ENCODE measurements at places on chromosomes 13 and 19.
A peak's percentile ranks its signal among the peaks of the same experiment; 100 is the strongest.

DNA sequence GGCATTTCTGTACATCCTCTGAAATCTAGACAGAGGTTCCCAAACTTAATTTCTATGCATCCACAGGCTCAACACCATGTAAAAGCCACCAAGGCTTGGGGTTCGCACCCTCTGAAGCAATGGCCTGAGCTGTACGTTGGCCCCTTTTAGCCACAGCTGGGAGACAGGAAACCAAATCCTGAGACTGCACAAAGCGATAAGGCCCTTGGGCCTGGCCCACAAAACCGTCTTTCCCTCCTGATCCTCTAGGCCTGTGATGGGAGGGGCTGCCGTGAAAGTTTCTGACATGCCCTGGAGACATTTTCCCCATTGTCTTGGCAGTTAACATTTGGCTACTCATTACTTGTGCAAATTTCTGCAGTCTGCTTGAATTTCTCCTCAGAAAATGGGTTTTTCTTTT lies 766.4 kb downstream of the GPC5 start:
- DNase-seq = no peak

- DNase-seq = no peak
These were observed 17.6 kb downstream of the VSTM2B start for GRCh38 chr19:29543381-29543780.

GRCh38 chr13:50344717-50345116 lies 329.5 kb downstream of the KCNRG start:
- peak; percentile 76 for DNase-seq

DNA sequence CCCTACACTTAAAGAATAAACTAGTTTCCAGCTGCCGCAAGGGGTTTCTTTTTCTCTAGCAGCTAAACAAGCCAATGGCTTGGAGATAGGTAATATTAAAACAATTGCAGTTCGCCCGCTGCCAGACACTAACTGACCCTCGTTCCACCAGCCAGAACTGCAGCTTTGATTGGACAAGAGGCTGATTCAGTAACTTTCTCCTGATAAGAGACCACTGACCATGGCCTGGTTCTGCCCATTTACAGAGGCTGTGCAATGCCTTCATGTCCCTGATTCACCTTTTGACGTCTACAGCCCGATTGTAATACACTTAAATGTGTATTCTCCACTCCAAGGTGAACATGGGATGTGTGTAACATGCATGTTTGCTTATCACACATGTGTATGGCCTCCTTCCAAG lies 12.8 kb upstream of the C19orf12 start:
- DNase-seq = no peak

DNA sequence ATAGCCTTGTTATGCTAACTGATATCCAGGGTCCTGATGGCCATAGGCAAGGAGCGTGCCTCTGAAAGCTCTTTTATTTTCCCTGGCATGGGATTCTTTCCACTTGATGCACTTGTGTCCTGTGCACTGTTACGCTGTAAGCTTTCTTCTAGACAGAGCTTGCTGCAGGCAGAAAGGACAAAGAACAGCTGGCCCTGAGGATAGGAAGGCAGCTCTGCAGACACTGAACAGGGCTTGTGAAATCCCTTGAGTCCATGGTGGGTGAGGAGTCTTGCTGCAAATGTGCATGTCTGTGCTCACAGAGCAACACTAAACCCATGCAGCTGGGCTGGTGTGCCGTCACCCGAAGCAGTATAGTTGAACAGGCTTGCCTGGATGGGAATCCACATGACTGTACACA lies 126.6 kb downstream of the AKAP11 start:
- DNase-seq = no peak

GRCh38 chr19:1796395-1797142 lies 15.5 kb downstream of the ATP8B3 start:
- DNase-seq = no peak

GRCh38 chr19:30464162-30464561 lies 92.0 kb downstream of the ZNF536 start:
- no peak for DNase-seq

DNA sequence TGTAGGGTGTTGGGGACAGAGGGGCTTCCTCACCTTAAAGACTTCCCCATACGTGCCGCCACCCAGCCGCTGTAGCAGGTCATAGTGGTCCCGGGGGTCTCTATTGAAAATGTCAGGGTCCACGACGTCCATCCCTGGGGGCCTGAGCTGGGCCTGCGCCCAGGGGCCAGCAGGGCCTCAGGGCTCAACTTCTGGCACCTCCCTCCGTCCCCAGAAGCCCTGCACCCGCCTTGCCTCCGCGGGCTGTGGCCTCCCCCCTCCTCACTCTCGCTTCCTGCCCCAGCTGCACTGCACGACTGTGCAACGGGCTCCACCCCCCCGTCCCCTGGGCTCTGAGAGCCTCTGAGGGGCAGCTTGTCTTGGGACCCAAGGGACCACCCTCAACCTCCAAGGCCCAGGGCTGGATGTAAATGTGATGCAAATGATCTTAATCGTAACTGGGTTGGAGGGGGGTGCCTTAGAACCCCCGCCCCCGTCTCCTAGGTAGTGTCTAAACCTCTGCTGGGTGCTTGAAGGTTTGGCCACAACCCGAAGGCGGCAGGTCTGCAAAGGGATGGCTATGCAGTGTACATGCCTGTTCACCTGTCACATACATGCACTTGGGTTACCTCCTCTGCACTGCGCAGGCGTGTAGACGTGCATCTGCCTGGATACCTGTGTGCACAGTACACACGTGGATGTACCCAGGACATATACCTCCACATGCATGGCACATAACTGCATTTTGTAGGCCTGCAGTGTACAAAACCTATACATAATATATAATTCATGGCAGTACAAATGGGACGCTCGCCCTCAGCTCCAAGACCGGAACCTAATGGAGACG lies at the start of gene MAP4K1:
MAP4K1 (minus strand) TSS at position 190 of the 826 bp plus-strand sequence; CDS start at position 132, 58 bp downstream.
- DNase-seq = no peak

DNA sequence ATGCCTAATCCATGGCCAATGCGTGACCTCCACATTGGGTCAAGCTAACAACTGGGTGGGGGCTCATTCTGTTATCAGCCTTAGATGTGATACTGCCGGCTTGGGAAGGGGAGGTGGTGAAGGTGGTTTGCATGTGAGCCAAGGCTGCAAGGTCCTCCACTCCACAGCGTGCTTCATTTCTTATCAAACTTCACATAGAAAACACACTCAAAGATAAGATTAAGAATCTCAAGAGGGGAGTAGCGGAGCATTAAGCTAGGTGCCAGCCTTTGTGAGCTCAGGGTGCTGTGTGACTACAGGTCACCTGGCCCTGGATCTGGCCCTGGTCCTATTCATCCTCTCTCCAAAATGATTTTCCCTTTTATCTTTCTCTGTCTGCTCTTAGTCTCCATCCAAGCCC lies 13.3 kb upstream of the ARGLU1 start:
- DNase-seq = no peak

GRCh38 chr13:113777311-113778260 lies 18.6 kb downstream of the TMEM255B start:
- no peak for DNase-seq

- no peak for DNase-seq
These were observed 353.2 kb downstream of the DNAJC15 start for GRCh38 chr13:43376596-43376995.

- no peak for DNase-seq
These were observed 1426.4 kb downstream of the PCDH9 start for GRCh38 chr13:65803530-65804392.

DNA sequence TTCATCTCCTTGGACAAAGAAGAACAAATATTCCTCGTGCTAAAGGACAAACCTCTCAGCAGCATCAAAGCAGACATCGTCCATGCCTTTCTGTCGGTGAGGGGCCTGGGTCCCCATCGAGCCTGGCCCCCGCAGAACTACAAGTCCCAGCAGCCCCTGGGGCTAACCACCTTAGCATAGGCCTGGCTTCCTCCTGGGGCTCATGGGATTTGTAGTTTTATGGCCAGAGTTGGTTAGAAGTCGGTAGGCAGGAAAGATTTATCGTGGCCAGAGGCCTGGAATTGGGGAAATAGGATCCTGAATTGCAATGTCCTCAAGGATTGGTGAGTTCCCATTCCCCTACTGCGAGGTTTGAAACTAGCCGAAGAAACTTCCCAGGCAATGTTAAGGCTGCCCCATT lies 19.6 kb downstream of the TMEM150B start:
- DNase-seq = no peak

DNA sequence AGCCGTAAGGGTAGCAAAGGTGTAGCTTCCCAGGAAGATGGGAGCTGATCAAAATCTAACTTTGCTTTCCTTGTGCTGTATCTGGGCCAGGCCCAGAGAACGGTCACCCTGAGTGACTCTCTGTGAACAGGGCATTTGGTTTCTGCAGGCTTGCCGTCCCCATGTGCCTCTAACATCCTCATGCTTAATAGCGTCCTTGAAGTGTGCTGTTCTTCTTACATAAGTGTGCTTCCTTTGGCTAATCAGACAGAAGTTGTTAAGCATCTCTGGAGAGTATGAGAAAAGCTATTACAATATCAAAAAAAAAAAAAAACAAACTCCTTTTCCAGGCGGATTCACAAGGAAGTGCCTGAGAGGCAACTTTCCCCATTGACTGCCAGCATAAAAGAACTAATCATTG lies 503.7 kb downstream of the DIAPH3 start:
- no peak for DNase-seq

DNA sequence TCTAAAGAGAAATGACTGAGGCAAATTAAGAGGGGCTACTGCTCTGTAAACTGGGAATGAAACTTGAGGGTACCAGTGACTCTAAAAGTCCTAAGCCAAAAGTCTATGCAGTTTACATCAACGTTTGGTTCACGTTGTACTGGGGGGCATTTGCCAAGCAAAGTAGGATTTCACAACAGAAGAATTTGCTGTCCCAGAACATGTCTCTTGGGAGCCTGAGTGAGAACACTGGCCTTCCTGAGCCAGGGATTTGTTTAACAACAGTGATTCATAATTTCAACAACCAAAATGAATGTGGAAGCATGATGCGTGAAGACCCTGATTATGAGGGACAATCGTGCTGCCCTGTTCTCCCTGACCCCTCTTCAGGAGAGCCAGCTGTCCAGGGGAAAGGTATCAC lies 178.0 kb downstream of the OXGR1 start:
- no peak for DNase-seq

DNA sequence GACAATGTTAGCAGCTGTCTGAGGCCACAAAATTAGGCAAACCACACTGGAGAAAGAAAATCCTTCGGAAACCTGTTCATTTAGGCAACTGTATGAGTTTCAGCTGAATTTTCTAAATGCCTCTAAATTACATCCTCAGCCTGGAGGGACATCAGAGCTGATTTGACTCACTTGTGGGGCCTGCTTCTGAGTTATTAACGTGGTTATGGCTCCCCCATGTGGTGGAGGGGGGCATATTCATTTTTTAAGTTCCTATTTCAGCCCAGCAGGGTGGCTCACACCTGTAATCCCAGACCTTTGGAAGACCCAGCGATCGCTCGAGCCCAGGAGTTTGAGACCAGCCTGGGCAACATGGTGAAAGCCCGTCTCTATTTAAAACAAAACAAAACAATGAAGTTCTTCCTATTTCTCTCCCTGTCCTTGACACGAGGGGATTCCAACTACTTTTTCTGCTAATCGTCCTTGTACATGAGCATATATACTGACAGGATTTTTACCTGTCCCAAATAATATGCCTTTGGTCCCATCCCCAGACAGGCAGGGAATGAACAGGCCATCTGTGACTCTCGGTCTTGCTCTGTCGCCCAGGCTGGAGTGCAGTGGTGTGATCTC lies 31.5 kb upstream of the HIF3A start:
- DNase-seq = peak; percentile 19

DNA sequence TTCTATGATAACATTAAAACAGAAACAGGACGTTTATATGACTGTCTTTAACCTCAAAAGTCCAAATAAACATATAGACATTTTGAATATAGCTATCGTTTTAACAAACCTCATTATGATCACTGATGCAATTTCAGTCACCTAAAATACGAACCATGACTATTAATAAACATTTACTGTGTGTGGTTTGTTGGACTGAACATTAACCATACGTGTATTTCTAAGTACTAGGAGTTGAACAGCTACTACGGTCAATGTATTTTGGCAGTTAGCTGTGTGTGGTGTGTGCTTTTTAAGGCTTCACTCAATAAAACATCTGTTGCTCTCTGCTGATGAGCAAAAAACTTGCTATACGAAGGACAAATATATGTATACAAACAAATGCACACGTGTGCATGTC lies 281.4 kb downstream of the ABCC4 start:
- DNase-seq = no peak

DNA sequence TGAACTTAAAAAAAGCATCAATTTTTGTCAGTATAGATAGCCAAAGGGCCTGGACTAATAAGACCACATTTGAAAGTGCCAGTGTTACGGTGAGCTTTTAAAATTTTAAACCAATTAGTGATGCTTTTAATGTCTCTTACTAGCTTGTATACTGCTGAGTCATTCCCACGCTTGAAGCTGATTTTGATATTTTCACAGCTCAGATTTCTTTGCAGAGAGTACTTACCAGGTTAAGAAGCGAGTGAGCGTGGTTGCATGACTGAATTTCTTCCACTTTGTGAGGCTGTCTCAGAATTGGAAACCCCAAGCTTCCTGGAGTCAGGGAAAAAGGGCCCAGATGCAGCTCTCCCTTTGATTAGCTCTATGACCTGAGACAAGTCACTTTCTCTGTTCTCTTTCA lies 74.5 kb upstream of the NBEA start:
- DNase-seq = no peak

DNA sequence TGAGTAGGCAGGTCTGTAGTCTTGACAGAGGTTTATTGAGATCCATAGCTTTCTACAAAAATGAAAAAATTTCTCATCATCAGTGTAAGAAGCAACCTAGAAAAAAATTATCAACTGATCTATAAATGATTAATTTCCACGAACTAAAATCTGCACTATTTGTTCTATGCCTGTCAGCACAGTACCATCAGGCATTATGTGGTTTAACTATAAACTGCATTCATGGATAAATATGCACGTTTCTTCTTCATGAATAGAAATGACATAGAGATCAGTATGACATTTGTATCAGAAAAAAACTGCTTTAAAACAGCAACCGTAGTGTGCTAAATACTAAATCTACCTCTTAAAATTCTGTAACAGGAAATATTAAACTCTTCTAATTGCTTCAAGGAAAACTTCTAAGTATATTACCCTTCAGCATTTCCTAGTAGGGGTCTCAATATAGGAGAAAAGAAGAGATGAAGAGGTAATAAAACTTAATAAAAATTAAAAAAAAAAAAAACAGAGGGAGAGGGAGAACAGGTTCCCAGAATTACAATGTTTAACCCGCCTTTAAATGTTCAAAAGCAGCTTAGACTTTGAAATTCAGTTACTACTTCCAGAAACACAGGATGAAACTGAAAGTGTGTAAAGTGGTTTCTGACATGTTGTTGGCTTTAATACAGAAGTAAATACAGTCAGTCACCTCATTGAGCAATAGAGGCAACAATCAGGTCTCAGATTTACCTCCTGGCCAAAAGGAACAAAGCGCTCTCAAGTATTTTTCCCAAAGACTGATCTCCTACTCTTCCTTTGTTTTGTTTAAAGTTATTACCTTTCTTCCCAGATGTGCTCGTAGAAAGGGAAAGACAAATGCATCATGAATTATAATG lies 144.4 kb downstream of the DIAPH3 start:
- no peak for DNase-seq

Measured in NCI-H187 treated with DMSO at 0.1 percent for 48 hours (cell line).